Fibroblast of lung (primary cell): ENCODE measurements at places on chromosomes 7 and 10.

DNA sequence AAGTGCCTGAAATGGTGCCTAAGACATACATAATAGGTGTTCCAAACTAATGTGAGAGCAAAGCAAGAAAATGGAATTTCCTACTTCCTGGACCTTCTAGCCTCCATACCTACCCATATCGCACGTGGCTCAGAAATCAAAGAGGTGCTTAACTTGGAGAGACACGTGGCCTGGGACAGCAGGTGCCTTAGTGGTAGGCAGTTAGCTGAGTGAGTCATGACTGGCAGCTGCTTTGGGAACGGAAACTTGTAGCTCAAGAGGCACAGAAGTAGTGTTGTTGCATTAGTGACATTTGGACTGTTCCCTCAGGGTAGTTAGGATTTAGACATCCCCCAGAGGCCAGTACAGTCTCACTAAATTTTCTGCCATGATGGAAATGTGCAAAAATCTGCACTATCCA lies 12.0 kb upstream of the BMPER start:
- DNase-seq: no peak

DNA sequence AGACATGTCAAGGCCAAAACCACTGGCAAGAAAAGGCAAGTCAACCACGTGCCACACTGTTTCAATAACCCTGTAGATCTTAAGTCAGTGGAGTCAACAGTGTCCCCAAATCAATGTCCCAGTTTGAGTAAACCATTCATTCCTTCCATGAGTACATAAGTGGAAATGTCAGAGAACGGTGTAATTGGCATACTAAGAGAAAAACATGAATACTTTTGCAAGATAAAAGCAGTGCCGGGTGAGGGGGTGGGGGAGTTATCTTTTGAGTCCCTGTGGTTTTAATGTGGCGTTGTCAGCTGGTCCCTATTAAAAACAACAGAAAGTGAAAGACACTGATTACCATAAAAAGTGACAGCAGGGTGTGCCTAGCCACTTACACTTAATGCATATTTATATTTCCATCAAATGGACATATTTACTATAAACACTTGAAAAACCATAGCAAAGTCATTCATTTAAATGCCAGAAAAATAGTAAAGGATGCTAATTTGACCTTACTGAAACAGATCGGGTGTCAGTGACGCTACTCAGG lies 37.8 kb downstream of the RSU1 start:
- peak; percentile 2 for DNase-seq

- DNase-seq: no peak
Measured at GRCh38 chr10:118546479-118546878, 49.0 kb downstream of the PRLHR start.

DNA sequence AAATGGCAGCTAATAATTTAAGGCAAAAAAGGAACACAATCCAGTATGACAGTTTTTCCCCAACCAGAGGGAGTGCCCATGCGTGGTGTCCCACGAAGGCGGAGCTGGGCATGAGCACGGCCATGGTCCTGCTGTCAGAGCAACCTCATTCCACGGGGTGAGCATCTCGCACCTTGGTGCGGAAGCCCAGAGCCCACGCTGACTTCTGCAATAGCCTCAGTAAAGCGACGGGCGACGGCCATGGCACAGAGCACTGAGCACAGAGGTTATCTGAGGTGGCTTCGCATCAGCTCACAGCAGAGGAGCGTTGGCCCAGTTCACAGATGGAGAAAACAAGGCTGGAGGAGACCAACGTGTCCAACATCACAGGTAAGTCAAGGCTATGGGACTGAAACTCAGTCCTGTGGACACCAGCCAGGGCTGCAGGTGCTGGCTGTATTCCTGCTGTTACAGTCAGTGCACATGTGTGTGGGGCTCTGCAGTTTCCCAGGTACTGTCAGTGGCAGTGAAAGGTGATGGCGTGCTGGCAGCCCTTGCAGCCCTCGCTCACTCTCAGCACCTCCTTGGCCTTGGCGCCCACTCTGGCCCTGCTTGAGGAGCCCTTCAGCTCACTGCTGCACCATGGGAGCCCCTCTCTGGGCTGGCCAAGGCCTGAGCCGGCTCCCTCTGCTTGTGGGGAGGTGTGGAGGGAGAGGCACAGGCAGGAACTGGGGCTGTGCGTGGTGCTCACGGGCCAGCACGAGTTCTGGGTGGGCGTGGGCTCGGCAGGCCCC lies 525.6 kb downstream of the PTPRN2 start:
- no peak for DNase-seq

DNA sequence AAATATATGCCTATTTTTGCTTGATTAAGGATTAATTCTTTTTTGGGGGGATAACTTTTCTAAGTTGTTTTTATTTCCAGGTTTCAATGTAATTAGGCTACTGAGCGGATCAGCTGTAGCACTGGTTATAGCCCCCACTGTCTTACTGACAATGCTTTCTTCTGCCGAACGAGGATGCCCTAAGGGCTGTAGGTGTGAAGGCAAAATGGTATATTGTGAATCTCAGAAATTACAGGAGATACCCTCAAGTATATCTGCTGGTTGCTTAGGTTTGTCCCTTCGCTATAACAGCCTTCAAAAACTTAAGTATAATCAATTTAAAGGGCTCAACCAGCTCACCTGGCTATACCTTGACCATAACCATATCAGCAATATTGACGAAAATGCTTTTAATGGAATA lies 1.0 kb downstream of the LRRTM3 start:
- DNase-seq: no peak

DNA sequence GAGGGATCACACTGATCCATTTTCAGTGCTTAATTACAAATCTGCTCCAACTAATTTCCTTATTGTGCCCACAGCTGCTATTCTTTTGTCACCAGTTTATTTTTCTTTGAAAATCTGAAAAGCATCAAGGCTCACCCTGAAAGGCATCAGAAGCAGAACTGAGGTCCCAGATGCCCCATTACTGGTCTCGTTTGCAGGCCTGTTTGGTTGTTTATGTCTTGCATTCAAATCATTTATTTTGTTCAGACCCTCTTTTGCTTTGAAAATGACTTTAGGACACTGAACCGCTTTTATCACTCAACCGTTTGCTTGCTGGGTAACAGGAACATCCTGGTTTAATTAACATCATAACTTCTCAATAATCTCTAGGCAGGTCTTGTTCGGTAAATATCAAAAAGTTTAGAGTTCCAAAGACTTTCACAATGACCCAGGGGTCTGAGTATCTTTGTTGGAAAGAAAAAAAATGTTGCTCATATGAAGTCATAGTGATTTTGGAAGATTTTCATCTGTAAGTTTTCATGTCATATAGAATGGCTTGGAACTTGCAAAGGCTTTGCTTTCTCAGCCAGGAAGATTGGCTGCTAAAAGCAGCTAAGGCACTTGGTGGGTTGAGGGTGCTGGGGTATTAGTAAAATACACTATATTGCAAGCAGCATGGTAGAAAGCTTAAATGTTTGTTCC lies 398.3 kb upstream of the NPVF start:
- DNase-seq: no peak

DNA sequence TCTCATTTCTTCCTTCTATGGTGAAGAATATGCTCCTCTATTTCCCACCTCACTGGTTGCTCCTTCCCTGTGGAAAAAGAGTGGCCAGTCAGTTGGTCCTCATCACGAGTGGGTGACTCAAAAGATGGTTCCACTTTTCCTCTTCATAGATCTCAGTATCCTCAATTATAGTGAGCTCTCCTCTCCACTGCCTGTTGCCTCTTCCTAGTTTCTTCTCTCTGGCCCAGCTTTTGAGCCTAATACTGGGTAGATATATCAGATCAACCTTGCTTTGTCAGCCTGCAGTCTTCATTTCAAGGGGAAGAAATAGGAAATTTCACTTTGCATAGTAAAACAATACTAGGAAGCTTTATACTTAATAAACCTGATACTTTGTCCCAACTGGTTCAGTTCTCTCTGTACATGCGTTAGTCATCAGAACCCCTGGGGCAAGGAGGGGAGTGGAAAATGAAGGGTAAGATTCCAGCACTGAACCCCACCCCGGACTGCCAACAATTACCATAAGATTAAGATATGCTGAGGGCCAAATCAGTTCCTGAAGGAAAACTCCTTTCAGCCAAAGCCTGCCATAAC lies 15.5 kb upstream of the WNT16 start:
- no peak for DNase-seq

DNA sequence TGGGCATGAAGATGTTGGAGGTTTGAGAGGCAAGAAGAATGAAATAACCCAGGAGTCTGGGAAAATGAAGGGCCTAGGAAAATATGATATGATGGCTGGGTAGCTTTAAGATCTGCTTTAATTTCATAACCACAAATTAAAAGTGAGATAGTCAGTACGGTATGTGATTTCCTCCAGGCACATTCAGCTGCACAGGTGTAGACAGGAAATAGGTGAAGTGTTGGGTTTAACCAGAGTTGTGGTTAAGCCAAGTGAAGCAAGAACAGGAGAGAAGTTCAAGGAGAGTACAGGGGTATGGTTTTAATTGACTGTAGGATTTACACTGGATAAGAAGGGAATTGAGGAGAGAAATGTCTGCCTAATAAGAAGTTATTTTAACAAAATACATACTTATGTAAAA lies 2.6 kb downstream of the PNLIPRP3 start:
- DNase-seq: no peak
